Activated CD8-positive, alpha-beta memory T cell treated with anti-CD3 and anti-CD28 coated beads, Interleukin-2, amount 50 U/mL, for 4 hours (primary cell): ENCODE measurements at places on chromosomes 6 and 20.

DNA sequence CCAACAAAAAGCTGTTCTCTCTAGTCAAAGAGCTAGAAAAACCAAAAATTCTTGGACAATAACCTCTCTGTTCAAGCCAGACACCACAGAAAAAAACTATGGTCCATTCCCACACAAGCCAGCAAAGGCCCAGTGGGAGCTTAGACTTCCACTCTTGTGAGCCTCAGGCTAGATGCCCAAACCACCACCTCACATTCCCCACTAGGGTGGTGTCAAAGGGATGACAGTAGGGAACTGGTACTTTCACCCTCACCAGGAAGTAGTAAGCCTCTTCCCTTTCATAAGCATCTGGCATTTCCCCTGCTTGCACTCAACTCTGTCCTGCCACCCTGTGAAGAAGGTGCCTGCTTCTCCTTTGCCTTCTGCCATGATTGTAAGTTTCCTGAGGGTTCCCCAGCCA is 58.4 kb upstream of the RNF217 start:
- DNase-seq = no peak

DNA sequence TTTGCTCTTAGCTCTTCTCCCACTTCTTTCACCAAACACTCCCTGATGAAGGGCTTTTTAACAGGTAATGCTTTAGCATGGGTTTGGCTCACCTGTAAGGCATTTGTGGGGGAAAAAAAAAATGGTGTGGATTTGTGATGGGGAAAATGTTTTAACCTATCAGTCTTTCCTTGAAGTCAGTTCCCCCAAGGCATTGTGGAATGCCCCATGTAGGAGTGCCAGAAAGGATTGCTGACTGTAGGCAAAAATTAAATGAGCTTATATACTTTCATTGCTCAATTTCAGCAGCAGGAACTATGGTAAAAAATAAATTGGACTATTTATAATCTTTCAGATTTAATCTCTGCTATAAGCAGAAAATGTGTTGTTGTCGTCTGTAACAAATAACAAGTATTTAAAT is 10.6 kb upstream of the SASH1 start:
- DNase-seq = no peak

GRCh38 chr20:63831993-63832686 is 1.1 kb upstream of the ZBTB46 start:
- DNase-seq = no peak

DNA sequence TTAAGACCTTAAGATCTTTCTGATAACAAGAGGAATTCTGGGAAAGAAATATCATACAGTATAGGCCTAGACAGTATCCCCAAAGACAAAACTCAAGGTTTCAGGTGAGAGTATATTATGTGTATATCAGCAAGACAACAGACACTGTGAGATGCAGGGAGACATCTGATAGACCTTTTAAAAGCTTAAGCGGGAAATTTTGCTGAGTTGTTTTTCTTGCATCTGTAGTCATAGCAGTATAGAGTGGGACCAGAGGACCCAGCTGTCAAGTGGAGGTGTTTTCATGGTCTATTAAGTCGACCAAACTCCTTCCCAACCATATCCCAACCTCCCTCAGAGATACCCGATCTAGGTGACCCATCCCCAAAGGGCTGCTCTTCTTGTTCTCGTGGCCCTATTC is 98.1 kb upstream of the THEMIS start:
- no peak for DNase-seq

- no peak for DNase-seq
Measured at GRCh38 chr6:111894951-111895350, 21.7 kb upstream of the FYN start.

- no peak for DNase-seq
Measured at GRCh38 chr6:108710030-108710429, 138.2 kb upstream of the ARMC2 start.

DNA sequence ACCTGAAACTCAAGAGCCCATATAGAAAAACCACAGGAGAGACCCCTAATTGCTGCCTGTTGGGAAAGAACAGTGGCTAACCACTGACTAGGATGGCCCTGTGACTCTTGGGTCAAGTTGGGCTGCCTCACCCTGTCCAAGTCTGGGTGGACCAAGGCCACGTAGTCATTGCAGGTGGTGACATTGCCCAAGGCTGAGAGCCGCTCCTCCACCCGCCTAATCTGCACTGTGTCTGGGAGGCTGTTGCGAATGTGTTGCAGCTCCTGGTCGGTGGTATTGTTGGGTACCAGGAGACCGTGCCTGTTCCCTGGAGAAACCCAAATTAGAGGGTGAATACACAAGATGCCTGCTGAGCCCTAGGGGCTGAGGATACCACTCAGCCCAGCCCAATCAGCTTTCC is 2.6 kb upstream of the MMP24OS start:
- DNase-seq = no peak

GRCh38 chr20:57180954-57181353 is 85.5 kb downstream of the BMP7 start:
- no peak for DNase-seq

DNA sequence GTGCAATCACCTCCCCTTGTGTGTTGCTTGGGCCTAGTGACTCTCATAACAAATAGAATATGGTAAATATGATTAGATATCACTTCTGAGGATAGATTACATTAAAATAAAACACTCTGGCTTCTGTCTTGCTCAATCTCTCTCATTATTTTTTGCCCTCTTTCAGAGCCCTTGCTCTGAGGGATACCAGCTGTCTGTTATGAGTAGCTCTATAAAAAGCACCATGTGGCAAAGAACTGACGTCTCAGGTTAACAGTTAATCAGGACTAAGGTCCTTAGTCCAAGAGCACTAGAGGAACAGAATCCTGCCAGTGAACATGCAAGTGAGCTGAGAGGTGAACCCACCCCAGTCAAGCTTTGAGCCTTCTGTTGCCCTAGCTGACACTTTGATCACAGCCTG is 402.2 kb upstream of the HTR1E start:
- no peak for DNase-seq

- no peak for DNase-seq
Measured at GRCh38 chr6:33714385-33715040, 3.0 kb upstream of the UQCC2 start.

DNA sequence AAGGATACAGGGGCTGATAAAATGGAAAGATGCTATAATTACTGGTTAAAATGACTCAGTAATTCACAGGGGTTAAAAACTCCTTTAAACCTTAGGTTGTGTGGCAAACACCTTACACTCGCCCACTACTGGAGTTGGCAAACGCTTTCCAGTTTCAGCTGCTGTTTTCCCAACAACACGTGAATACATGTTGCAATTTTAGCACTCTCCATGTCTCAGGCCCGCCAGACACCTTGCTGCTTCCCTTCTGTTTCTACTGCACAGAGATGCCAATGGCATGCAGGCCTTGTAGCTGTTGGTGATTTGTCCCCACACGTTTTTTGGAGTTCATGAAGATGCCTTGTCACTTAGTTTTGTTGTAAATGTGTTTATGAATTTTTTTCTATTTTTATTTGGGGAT is 5.3 kb upstream of the TTPAL start:
- DNase-seq = no peak

GRCh38 chr20:43681468-43681942 is 14.6 kb downstream of the MYBL2 start:
- no peak for DNase-seq

- no peak for DNase-seq
Measured at GRCh38 chr6:82367704-82368103, 4.1 kb downstream of the TPBG start.

DNA sequence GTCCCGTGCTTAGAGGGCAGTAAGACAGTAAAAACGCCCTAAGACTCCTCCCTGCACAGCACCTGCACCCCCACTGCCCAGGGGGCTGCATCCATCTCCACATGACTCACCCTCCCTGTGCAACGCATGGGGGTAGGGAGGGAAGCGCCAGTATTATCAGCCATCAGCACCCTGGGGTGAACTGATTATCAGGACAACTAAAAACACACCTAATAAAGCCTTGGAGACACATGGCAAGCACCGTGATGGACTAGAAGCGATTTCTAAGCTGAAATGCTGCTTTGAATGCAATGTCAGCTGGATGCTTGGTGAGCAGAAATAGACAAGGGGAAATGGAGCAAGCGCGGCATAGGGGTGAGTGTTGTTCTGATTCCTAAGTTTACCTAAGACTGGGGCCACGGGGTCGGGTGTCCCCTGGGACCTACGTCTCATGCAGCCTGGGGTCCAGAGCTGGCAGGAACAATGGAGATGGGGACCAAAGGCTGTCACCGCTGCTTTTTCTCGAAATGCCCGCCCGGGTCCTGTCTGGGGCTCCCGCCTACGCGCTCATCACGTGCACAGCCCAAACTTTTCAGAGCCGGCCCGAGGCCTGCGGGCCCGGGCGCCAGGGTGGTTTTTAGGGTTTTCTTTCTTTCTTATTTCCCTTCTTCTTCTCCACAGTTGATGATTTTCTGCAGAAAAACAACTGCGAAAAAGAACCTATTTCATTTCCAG is 702 bp upstream of the TNFAIP3 start:
- peak; percentile 54 for DNase-seq

DNA sequence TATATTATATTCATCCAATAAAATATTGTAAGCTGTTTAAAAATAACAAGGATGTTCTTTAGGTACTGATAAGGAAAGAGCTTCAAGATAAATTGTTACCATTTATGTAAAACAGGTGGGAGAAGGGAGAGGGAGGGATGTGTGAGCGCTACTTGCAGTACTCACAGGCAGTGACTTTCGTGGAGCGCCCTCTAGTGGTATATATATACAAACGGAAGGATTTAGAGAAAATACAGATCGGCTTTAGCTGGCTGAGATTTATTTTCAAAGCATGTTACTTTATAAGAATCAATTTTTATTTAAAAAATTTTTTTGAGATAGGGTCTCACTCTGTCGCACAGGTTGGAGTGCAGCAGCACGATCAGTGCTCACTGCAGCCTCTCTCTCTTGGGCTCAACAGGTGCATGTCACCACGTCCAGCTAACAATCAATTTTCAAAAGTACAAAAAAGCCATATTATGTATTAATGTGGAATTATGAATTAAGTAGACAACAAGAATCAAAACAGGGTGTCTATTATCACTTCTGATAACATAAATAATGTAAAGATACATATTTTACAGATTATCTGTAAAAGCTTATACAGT is 3.3 kb upstream of the MOG start:
- DNase-seq = peak; percentile 27

- DNase-seq = no peak
Measured at GRCh38 chr20:37941332-37941731, 38.4 kb downstream of the VSTM2L start.

- no peak for DNase-seq
Measured at GRCh38 chr6:135004399-135004798, 50.2 kb downstream of the HBS1L start.

GRCh38 chr6:85408039-85408438 is 41.8 kb upstream of the NT5E start:
- DNase-seq = no peak

- DNase-seq = no peak
Measured at GRCh38 chr6:160427312-160428068, 79.3 kb downstream of the SLC22A3 start.

- no peak for DNase-seq
Measured at GRCh38 chr20:62905536-62906117, 20.7 kb downstream of the DIDO1 start.

- DNase-seq = no peak
Measured at GRCh38 chr20:62897666-62898065, 28.6 kb downstream of the DIDO1 start.

GRCh38 chr6:156876302-156876701 is 99.1 kb downstream of the ARID1B start:
- DNase-seq = no peak

GRCh38 chr20:43919686-43920403 is 5.2 kb downstream of the TOX2 start:
- no peak for DNase-seq

DNA sequence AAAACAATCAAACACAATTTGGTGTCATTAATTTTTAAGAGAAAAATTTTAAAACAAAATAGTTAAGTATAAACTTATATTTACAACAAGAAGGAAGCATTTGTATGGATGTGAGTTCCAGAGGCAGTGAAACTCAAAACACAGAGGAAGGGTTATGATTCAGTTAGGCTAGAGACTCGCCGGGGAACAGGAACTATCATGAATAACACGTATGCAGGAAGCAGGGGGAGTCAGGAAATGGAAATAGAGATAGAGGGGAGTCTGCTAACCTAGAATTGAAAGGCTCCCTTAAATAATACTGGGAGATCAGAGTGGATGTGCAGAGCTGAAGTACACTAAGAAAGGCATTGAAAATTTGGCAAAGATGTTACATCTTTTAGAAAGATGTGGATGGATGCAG is 14.2 kb upstream of the HLA-DRB1 start:
- no peak for DNase-seq

GRCh38 chr6:46657642-46658041 is 4.9 kb downstream of the SLC25A27 start:
- no peak for DNase-seq
